ENCODE measurements at places on chromosomes 5 and 9. TPM values are rescaled to one million over a fixed set of nuclear protein-coding genes. Genes with fewer than 3 reads are reported as not detected.

The MVB12B gene
- 12.1 TPM for total RNA-seq

The SPAAR gene
- total RNA-seq, result not detected

The RFESD gene
- 3.6 TPM for total RNA-seq

The ADRB2 gene
- 0.63 TPM for total RNA-seq

The HEMGN gene
- not detected for total RNA-seq

DNA sequence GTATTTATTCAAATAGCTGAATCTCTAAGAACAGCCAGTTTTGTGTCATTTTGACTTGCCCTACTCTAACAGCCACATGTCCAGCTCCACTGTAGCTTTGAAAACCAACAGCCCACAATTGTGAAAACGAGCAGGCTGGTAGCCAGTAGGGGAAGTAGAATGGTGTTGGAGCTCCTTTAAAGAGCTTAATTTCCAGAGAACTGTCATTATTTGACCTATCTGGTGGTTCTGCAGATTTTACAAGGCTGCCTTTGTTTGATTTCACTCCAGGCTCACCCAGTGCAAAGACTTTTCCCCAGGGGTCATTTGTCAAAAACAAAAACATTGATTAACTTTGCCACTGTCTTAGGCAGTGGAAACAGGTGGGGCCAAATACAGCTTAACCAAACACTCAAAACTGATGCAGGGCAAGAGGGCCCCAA, 3.2 kb upstream of the PJA2 start:
- H3K27me3 ChIP-seq, result no peaks in the 10 kb centered on the region
- peaks cover 5% of the 10 kb centered on the region for H3K4me1 ChIP-seq
- no peaks in the 10 kb centered on the region for H3K36me3 ChIP-seq
- DNase-seq, result no peak
- no peak overlapping the region for H3K4me3 ChIP-seq
- peak overlapping the region; percentile 36 for H3K27ac ChIP-seq

GRCh38 chr9:88932766-88933165, 58.5 kb upstream of the S1PR3 start:
- no peak overlapping the region for H3K27ac ChIP-seq
- no peaks in the 10 kb centered on the region for H3K4me1 ChIP-seq
- DNase-seq, result no peak
- no peaks in the 10 kb centered on the region for H3K27me3 ChIP-seq
- no peak overlapping the region for H3K4me3 ChIP-seq

DNA sequence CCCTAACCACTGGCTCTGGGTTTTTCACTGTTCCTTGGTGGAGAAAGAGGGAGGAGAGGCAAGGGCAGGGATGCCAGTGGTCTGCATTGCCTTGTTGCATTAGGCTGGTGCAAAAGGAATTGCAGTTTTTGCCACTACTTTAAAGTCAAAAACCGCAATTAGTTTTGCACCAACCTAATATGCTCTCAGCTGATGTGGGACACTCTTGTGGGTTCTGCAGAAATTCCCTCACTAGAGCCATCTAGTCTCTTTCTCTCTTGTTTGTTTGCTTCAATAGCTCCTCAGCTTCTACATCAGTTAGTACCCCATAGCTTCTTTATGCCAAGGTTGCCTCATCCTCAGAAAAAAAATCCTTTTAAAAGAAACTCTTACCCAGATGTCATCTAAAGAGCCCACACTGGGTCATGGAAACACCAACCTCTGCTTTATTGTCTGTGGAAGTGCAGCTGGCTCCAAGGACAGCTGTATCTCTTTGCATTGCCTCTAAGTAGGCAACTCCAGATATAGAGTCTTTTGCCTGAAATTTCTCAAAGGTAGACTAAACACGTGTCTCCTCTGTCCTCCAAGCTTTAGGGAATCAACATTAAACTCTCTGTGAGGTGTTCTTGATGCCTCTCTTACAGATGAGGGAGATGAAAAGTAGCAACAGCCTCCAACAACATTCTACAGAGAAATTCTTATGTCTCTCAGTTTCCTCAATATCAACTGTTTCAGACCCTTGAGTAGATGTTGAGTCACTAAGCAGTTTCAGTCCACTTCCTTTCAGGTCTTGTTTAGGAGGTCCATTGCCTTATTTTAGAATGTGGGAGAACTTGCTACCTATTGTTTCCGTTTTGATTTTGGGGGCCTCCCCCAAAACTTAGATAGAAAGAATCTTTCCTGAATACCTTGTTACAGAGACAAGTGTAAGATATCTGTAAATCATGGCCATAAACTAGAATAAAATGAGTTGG, 84.9 kb upstream of the MEF2C start:
- H3K4me3 ChIP-seq, result no peak overlapping the region
- no peaks in the 10 kb centered on the region for H3K36me3 ChIP-seq
- no peaks in the 10 kb centered on the region for H3K4me1 ChIP-seq
- no peak for DNase-seq
- no peak overlapping the region for H3K27ac ChIP-seq

GRCh38 chr9:6229619-6230018, 14.0 kb downstream of the IL33 start:
- DNase-seq, result peak; percentile 38
- peaks cover 11% of the 10 kb centered on the region for H3K4me1 ChIP-seq
- no peaks in the 10 kb centered on the region for H3K27me3 ChIP-seq

DNA sequence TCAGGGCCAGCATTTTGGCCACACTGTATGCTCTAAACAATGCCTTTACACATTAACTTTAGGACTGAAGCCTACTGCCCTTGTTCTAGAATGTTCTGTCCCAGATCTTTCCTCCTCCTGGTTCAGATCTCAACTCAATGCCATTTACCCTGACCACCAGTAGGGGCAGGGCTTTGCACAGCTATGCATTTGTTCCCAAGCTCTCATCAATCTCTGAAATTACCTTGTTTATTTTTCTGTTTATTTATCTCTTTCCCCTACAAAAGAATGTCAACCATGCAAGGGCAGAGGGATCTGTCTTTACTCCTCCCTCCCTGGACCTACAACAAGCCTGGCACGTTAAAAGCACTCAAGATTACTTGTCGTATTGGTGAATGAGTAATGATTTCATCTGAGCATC, 612.9 kb downstream of the BNC2 start:
- H3K27me3 ChIP-seq, result no peaks in the 10 kb centered on the region
- no peak for DNase-seq
- no peaks in the 10 kb centered on the region for H3K36me3 ChIP-seq

DNA sequence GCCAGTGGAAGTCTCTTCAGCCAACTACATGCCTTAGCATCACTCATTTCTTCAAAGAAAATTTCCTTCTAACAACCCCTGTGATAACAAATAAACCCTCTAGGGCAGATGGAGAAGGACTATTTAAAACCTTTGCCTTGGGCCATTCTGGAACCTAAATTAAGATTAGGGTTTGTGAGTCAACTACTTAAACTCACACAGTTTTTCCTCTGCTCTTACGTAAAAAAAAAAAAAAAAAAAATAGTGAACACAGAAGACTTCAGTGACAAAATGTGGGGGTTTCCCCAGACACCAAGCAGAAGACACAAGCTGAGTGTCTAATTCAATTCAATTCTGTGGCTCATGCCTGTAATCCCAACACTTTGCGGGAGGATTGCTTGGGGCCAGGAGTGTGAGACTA, 65.8 kb upstream of the ERCC6L2 start:
- H3K27ac ChIP-seq, result no peak overlapping the region
- no peak for DNase-seq
- H3K4me1 ChIP-seq, result peaks cover 20% of the 10 kb centered on the region
- no peaks in the 10 kb centered on the region for H3K27me3 ChIP-seq

GRCh38 chr9:137918331-137919094, 40.9 kb downstream of the CACNA1B start:
- H3K4me3 ChIP-seq, result no peak overlapping the region
- H3K36me3 ChIP-seq, result no peaks in the 10 kb centered on the region
- DNase-seq, result peak; percentile 26
- H3K27ac ChIP-seq, result no peak overlapping the region

- H3K27ac ChIP-seq, result no peak overlapping the region
- H3K27me3 ChIP-seq, result peaks cover 7% of the 10 kb centered on the region
- H3K4me1 ChIP-seq, result no peaks in the 10 kb centered on the region
These were observed 23.1 kb downstream of the GAS1 start for GRCh38 chr9:86924206-86924605.

DNA sequence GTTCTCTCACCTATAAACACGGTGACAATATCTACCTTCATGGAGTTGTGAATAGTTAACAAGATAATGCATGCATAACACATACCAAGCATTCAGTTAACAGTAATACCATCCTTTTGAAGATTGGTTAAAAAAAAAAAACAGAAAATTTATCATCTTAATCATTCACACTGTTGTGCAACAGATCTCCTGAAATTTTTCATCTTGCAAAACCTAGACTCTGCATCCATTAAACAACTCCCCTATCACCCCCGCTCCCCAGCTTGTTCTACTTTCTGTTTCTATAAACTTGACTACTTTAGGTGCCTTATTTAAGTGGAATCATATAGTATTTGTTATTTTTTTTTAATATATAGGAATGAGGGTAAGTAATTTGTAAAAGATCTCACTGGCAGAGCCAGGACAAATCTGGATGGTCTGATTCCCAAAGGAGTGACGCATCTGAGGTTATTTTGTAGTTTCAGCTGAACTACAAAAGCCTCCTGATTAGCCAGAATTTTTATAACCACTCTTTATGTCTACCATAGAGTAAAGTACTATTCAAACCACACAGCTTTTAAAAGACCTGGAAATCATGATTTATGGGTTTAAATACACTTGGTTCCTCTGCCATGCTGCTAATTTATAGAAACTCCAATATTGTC, 93.0 kb downstream of the FANCC start:
- no peak for DNase-seq
- no peaks in the 10 kb centered on the region for H3K27me3 ChIP-seq
- H3K36me3 ChIP-seq, result no peaks in the 10 kb centered on the region

GRCh38 chr9:113246928-113247327, 25.6 kb downstream of the SLC31A1 start:
- H3K36me3 ChIP-seq, result no peaks in the 10 kb centered on the region
- no peaks in the 10 kb centered on the region for H3K27me3 ChIP-seq
- H3K4me3 ChIP-seq, result no peak overlapping the region
- no peak overlapping the region for H3K27ac ChIP-seq

DNA sequence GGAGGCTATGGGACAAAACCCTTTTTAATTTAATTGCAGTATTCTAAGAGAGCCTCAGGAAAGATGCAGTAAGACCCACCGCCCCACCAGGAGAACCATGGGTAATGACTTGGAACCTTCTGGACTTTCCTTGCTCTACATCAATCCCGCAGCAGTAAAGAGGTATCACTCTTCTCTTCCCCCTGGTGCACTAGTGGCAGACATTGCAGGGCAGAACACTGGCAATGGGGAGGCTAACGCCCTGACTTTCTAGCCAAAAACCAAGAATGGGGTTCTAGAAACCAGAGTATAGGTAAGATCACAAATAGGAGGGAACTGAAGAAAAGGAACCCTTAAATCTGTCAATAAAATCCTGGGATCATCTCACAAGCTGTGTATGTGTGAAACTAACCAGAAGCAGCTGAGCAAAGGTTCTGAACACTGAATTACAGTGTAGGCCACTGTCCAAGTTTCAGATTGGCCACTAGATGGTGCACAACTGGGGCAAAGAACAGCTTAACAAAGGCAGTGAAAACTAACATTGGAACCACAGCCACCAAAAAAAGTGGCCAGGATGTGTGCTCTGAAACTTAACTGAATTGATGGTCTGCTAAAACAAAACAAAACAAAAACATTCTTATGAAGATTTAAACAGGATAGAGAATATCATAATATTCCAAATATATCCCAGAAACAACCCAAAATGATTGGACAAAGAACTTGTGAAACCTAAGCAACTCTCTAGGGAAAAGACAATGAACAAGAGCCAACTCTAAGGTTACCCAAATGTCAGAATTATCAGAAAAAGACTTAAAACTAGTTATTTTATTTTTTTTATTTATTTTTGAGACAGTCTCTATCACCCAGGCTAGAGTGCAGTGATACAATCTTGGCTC, 6.6 kb upstream of the FAM151B start:
- H3K27ac ChIP-seq, result no peak overlapping the region
- H3K4me3 ChIP-seq, result no peak overlapping the region
- DNase-seq, result peak; percentile 44
- no peaks in the 10 kb centered on the region for H3K36me3 ChIP-seq
- no peaks in the 10 kb centered on the region for H3K27me3 ChIP-seq
- H3K4me1 ChIP-seq, result no peaks in the 10 kb centered on the region

GRCh38 chr5:109038209-109038840, 290.6 kb downstream of the FER start:
- no peak for DNase-seq
- H3K4me3 ChIP-seq, result no peak overlapping the region
- H3K36me3 ChIP-seq, result no peaks in the 10 kb centered on the region
- H3K27ac ChIP-seq, result no peak overlapping the region
- H3K27me3 ChIP-seq, result no peaks in the 10 kb centered on the region

- DNase-seq, result no peak
- no peak overlapping the region for H3K4me3 ChIP-seq
- H3K4me1 ChIP-seq, result peaks cover 10% of the 10 kb centered on the region
- peaks cover 32% of the 10 kb centered on the region for H3K27me3 ChIP-seq
These were observed 781 bp upstream of the COL23A1 start for GRCh38 chr5:178590924-178591423.

DNA sequence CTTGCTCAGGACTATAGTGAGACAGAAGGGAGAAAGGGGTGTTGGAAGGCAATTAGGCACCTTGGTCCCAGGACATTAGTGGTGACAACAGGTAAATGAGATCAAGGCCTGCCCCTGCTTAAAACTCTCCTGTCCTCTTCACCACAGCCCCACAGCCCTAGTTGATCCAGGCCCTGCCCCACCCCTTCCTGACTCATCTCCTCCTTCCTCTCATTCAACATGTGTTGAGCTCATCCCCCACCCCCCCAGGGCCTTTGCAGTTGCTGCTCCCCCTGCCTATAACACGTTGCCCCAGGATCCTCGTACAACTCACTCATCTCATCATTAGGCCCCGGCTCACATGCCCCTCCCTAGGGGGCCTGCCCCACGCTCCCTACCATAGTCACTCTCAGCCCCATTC, 66.8 kb downstream of the TSPAN17 start:
- no peaks in the 10 kb centered on the region for H3K36me3 ChIP-seq
- no peak overlapping the region for H3K4me3 ChIP-seq
- peaks cover 6% of the 10 kb centered on the region for H3K27me3 ChIP-seq
- H3K27ac ChIP-seq, result no peak overlapping the region
- no peaks in the 10 kb centered on the region for H3K4me1 ChIP-seq
- DNase-seq, result no peak

DNA sequence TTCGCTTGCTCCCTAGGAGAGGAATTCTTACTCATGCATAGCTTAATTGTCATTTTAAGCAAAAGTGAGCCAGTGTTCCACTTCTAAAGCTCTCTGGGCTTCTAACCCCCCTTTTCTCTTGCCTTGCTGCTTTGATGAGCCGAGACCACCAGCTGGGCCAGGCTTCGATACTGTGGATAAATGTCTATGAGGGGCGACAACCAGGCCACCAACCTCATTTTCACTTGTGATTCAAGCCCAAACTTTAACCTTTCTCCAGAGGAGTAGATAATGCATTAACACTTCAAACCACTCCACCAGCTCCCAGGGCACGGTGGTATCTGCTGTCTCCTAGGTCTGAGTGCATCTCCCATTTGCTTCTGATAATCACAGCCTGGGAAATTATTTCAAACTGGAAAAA, 205.6 kb downstream of the PSAT1 start:
- H3K27ac ChIP-seq, result no peak overlapping the region
- no peaks in the 10 kb centered on the region for H3K27me3 ChIP-seq
- H3K36me3 ChIP-seq, result no peaks in the 10 kb centered on the region
- H3K4me1 ChIP-seq, result no peaks in the 10 kb centered on the region
- H3K4me3 ChIP-seq, result no peak overlapping the region
- DNase-seq, result no peak
